ENCODE measurements at places on chromosomes 7 and 10.

DNA sequence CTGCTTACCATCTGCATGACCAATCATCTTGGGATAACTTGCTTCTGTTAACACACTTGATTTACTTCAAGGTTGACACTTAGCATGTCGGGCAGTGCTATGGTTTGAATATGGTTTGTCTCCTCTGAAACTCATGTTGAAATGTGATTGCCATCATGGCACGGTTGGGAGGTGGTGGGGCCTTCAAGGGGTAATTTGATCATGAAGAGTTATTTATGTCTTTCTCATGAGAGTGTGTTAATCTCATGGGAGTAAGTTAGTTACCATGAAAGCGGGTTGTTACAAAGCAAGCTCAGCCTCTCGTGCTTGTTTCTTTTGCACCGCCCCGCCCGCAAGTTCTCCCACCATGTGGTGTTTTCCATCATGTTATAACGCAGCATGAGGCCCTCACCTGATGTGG is 163.6 kb downstream of the DOCK4 start:
- no peak for DNase-seq

DNA sequence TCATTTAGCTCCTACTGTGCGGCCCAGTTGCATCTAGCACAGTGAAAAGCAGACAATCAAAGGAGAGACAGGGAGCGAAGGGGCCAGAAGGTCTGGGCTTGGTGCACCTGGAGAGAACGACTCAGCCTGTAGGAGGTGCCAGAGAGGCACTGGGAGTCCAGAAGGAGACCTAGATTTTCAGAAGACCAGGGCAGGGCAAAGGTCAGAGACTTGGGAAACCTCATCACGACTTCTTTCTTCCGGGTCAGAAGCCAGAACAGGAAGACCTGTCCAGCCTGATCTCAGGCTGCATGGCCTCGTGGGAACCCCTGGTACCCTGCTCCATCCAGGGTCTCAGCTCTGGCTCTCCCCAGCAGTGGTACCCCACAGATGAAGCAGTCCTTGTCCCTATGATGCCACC is 5.2 kb downstream of the AGAP3 start:
- DNase-seq: no peak

DNA sequence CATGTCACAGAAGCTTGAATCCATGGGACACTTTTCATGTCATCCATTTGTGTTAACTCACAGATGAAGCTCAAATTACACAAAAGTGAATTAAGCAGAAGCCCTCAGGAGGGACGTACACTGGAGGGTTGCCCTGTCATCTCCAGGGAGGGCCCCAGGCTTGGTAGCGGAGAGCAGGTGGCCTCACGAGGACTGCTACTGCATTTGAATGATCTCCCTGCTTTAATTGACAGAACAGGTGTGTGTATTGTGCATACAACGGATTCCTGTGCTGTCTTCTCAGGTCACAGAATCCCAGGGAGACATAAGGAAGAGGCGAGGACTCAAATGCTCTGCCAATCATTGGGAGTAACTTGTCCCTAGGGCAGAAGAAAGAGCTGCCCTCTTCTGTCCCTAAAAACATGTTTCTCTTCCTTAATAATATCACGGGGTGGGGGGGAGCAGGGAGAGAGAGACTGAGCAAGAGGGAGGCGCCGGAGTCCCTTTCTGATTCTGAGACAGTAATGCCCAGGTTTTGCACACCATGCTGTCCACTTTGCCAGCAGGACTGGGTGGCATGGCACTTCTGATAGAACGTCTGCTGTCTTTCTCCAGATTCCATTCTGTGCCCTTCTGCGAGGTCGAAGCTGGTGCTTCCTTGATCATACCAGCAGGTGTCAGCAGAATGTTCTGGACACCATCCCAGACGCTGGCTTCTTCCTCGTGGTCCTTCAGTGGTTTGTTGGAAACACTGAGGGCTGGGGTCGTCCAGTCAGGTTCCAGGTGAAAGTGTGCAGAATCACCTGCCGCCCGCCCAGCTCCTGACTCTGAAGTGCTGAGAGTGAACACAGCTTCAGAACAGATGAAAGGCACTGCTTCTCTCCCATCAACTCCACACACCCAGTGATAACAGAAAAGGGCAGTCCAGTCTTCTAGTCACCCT is 26.2 kb upstream of the RASGEF1A start:
- peak; percentile 30 for DNase-seq

DNA sequence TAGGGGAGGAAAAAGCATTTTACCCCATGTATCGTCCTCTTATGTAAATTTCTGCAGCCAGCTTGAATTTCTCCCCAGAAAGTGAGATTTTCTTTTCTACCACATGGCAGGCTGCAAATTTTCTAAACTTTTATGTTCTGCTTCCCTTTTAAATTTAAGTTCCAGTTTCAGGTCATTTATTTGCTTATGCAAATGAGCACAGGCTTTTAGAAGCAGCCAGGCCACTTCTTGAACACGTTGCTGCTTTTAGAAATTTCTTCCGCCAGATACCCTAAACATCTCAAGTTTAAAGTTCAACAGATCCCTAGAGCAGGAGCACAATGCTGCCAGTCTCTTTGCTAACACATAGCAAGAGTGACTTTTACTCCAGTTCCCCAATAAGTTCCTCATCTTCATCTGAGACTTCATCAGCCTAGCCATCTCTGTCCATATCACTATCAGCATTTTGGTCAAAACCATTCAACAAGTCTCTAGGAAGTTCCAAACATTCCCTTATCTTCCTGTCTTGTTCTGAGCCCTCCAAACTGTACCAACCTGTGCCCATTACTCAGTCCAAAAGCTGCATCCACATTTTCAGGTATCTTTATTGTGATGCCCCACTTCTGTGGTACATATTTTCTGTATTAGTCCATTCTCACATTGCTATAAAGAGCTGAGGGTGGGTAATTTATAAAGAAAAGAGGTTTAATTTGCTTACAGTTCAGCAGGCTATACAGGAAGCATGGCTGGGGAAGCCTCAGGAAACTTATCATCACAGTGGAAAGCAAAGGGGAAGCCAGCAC is 16.3 kb downstream of the EZH2 start:
- no peak for DNase-seq

- DNase-seq: no peak
Measured at GRCh38 chr10:129593953-129594352, 126.9 kb downstream of the MGMT start.

GRCh38 chr7:73341877-73342276 is 13.9 kb downstream of the FKBP6 start:
- DNase-seq: peak; percentile 8

DNA sequence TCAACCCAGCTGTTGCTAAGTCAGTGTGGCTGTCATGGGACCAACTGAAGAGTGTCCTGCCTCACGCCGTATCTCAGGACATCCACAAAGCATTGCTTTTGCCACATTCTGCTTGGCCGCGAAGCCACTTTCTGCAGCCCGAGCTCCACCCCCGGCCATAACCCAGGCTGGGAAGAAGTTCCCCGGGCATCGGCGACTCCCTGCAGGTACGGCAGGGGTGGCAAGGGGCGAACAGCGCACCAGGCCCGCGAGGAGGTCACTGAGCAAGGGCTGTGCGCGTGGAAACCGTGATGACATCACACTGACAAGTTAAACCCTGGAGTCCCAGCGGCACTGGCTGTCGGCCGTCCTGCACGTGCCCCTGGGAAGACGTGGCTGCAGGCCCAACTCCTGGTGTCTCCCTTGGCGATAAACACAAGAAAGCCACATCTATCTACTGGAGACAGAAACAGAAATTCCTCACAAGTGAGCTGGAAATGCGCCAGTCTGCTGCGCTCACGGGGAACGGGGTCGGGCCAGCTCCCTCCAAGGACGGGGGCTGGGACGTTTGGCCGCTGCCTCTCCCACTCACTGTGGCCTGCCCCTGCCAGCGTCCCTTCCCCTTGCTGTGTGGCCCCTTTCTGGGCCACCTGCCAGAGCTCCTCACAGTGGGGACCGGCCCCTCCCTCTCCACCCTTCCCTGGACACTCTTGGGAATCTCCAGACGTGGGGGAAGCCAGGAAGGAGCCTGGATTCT is 326.3 kb downstream of the DNAJB6 start:
- no peak for DNase-seq

GRCh38 chr10:127142856-127143255 is 53.5 kb downstream of the INSYN2A start:
- no peak for DNase-seq

- no peak for DNase-seq
Measured at GRCh38 chr7:131040467-131040932, 287.2 kb upstream of the MKLN1 start.

GRCh38 chr10:119189811-119190282 is 11.2 kb upstream of the PRDX3 start:
- no peak for DNase-seq

GRCh38 chr7:101951757-101952156 is 134.3 kb downstream of the CUX1 start:
- DNase-seq: no peak

DNA sequence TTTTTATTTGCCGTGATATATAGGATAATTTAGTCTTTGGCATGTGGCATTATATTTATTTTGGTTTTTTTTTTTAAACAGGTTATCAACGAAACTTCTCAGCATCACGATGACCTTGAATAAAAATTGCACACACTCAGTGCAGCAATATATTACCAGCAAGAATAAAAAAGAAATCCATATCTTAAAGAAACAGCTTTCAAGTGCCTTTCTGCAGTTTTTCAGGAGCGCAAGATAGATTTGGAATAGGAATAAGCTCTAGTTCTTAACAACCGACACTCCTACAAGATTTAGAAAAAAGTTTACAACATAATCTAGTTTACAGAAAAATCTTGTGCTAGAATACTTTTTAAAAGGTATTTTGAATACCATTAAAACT is 9.1 kb downstream of the VIM start:
- DNase-seq: no peak

DNA sequence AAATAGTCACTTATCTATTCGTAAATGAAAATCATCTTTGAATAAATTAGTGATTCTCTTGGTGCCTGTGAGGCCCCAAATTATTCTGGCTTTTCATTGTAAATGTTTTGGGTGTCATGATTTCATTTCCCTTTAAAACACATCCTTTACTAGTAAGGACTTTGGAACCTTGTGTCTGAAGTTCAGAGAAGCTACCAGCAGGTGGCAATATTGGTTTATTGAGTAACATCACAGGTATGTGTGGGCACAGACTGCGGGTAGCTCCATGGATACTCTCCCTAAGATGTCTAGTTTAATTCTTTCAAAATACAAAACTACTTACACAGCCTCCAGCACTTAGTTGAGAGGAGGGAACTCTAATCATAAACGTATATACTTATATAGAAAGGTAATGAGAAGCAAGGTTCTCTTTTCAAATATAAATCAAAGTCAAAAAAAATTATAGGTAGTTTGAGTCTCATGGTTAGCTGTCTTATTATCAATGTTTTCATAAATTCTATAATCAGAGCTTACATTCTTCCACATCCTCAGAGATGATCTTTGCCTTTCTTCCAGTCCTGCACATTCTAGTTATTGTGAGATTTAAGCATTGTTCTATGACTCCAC is 449.6 kb downstream of the GRM8 start:
- peak; percentile 16 for DNase-seq

GRCh38 chr7:7751243-7752092 is 33.1 kb upstream of the RPA3 start:
- DNase-seq: no peak

DNA sequence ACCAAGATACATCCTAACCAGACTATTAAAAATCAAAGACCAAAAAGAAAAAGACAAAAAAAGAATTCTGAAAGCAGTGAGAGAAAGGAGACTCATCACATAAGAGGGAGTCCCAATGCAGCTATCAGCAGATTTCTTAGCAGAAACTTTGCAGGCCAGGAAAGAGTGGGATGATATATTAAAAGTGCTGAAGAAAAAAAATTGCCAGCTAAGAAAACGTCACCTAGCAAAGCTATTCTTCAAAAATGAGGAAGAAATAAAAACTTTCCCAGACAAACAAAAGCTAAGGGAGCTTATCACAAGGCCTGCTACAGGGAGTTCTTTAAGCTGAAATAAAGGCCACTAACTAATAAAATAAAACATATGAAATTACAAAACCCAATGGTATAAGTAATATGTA is 40.5 kb upstream of the CDK6 start:
- no peak for DNase-seq

- DNase-seq: no peak
Measured at GRCh38 chr10:120541984-120542383, 85.0 kb downstream of the PLPP4 start.

GRCh38 chr10:75110006-75110632 is 1.3 kb upstream of the SAMD8 start:
- DNase-seq: no peak

GRCh38 chr7:31602041-31602625 is 84.9 kb upstream of the PPP1R17 start:
- DNase-seq: no peak

- no peak for DNase-seq
Measured at GRCh38 chr7:6367701-6368211, 80.0 kb downstream of the DAGLB start.

DNA sequence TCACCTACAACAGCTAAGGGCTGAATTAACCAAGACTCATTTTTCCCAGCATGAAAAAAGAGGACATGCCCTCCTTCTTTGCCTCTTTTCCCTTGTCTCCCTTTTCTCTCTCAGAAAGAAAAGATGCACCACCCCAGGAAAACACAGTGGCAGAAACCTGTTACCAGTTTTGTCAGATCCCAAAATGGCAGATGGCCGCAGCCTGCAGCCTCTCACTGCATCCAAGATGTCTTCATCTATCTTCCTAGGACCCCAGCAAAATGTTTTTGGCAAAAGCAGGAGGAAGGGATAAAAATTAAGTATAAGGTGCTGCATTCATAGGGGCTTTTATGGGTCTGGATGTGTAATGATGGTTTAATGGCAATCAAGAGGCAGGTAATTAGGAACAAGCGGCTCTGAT is 266.6 kb upstream of the NPVF start:
- DNase-seq: no peak

DNA sequence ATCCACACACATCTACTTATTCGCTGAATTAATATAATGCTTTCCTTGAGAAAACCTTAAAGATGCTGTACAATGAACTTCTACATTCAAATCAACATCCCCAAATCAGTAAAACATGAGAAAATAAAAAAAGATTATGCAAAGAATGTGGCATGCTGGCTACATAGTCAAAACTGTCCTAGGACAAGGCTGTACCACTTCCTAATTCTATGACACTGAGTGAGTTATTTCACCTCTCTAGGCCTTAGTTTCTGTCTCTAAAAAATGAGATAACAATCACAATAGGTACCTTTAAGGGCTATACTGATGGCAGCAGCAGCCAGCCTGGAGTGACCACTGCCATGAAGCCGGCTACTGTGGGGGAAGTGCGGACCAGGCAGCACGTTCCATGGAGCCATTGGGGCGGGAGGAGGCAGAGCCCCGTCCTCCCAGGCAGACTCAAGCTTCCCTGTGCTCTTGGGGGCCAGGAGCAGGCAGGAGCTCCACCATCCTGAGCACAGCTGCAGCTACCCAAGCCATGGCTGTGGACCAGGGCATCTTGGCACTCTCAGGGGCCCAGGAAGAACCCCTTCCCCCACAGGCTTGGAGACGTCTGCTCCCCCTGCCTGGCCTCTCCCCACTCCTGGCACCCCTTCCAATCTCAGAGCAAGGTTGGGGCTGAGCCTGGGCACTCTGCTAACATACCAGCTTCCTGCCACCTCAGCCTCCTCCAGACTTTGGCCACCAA is 110.2 kb downstream of the ELAPOR2 start:
- DNase-seq: no peak

GRCh38 chr7:1720326-1720725 is 50.2 kb downstream of the ELFN1 start:
- no peak for DNase-seq

- DNase-seq: no peak
Measured at GRCh38 chr7:41415471-41416207, 287.3 kb downstream of the INHBA start.

- no peak for DNase-seq
Measured at GRCh38 chr10:114604357-114605130, 53.5 kb downstream of the ABLIM1 start.

GRCh38 chr10:93458821-93459257 is 23.3 kb downstream of the MYOF start:
- DNase-seq: no peak

GRCh38 chr7:105218939-105219770 is 169.6 kb downstream of the SRPK2 start:
- no peak for DNase-seq

All from stimulated activated CD4-positive, alpha-beta T cell treated with anti-CD3 and anti-CD28 coated beads, Interleukin-4, amount 100 ng/mL, for 48 hours (primary cell).